GM19239 (cell line): ENCODE measurements at places on chromosomes 1 and 21.
A peak's percentile ranks its signal among the peaks of the same experiment; 100 is the strongest.

- DNase-seq, result no peak
Observed at GRCh38 chr21:31641416-31641922, 18.0 kb upstream of the SOD1 start.

DNA sequence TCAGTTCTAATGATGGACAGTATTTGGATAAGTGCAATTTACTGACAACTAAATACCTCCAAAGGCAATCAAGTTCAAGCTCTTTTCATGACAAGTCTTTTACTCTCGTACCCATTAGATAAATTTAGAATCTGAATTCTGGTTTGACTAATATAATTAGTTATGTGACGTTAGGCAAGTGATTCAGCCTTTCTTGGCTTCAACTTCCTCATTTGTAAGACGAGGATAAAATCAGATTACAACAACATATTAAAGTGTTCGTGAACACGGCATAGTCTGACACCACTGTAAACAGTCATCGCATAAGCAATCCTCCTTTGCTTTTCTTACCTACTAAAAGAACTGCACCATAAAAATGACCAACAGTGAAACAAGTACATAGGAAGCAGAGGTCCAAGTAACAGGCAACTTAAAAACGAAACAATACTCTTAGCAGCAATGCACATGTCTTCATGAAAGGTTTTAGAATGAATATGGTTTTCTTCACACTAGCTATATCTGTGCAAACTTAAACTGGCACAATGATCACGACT is 25.7 kb downstream of the COA6 start:
- peak; percentile 9 for DNase-seq

DNA sequence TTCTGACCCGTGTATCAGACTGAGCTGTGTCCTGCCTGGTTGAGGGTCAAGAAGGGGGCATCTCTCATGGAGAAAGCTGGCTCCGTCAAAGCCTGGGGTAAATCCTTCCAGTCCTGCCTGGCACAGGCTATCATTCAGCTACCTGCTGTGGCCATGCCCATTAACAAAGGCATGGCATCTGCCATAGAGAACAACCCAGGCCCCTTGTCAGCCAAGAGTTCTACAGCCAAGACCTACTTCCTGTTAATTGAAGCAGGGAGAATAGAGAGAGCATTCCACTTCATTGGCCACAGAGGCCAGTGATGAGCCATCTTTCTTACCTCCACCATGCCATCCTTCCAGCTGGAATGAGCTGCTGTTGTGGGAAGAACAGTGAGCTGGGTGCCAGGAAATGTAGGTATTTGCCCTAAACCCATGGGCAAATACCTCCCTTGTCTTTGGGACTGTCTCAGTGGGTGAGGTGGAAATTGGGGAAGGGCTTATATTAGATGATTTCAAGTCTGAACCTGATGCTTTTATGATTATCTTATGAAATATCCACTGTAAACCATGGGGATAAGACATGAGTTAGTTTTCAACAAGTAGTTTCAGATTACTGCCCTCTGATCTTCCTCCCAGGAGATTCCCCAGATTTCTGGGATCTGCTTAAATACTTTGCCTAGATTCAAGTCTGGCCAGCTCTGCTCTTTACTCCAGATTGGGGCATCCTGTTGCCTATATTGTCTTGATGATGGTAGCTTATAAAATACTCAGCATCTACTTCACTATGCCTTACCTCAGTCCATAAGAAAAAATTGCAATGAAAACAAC is 11.2 kb upstream of the KCNQ4 start:
- no peak for DNase-seq

- no peak for DNase-seq
Observed at GRCh38 chr1:105210747-105211146, 1461.0 kb downstream of the AMY1C start.

- DNase-seq, result no peak
Observed at GRCh38 chr1:201724766-201725118, 104.2 kb upstream of the IPO9 start.
